Hindlimb muscle (tissue), 1 donor: ENCODE measurements at places on chromosomes 4 and X. TPM values are rescaled to one million over a fixed set of nuclear protein-coding genes. Genes with fewer than 3 reads are reported as not detected.

DNA sequence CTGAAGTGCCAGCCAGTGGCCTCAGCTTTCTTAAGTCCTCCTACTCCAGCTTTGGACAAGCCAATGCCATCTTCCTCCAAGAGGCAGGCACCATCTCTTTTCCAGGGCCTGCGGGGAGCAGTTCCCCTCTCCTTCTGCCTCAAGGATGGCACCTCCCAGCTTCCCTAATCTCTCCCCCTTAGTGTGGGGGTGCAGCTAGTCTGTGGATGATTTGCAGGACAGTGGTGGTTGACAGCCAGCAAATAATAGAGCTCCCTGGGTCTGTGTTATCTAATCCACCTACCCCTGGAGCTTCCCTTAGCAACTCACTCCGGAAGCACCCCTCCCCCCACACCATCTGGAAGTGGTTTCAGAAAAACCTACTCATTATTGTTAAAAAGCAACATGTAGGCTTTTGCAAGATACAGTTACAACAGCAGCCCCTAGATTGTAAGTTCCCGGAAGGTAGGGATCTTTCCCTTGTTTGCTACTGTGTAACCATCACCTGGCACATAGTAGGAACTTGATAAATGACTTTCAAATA lies 247.1 kb downstream of the BCOR start:
- peak; percentile 34 for DNase-seq

DNA sequence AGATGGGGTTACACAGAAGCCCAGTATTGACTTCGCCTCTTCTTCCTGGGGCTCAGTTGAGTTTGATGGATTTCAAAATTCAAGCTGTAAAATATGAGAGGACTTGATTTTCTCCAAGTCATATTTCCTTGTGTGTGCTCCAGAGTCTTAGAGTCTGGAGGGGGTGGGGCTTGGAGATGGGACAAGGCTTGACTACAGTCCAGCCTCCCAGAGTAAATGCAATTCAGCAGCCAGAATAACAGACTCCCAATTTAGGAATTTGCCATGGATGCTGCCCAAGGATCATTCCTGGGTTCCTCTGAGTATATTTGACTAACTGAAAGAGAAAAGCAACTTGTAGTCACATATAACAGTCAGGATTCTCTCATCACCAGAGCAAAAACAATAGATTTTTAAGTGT lies 53.7 kb upstream of the RBPJ start:
- peak; percentile 90 for DNase-seq

TCP11X2 gene
- not detected for polyA plus RNA-seq

ANKRD50 gene
- 65.3 TPM for polyA plus RNA-seq
